Adrenal gland (tissue), 19 donors: ENCODE measurements at places on chromosomes 2 and 18. TPM values are rescaled to one million over a fixed set of nuclear protein-coding genes. Genes with fewer than 3 reads are reported as not detected.

GALNT3 gene
- 3.9 TPM for total RNA-seq

LBX2 gene
- 1.4 TPM for total RNA-seq

RFX8 gene
- total RNA-seq: 0.14 TPM

GCG gene
- not detected for total RNA-seq

FZD7 gene
- total RNA-seq: 3.2 TPM

KCNE4 gene
- total RNA-seq: 0.97 TPM

RAB6C gene
- not detected for total RNA-seq

- H3K27me3 ChIP-seq: no peaks in the 10 kb centered on the region
- no peaks in the 10 kb centered on the region for H3K36me3 ChIP-seq
- no peaks in the 10 kb centered on the region for H3K4me1 ChIP-seq
- H3K27ac ChIP-seq: no peak overlapping the region
Measured at GRCh38 chr2:239162141-239162821, 238.5 kb downstream of the HDAC4 start.

GRCh38 chr18:37309059-37309458 is 256.5 kb downstream of the CELF4 start:
- H3K4me3 ChIP-seq: no peak overlapping the region
- no peaks in the 10 kb centered on the region for H3K4me1 ChIP-seq
- no peak for DNase-seq
- no peaks in the 10 kb centered on the region for H3K36me3 ChIP-seq

GRCh38 chr18:25287106-25287505 is 64.9 kb downstream of the ZNF521 start:
- no peak overlapping the region for H3K27ac ChIP-seq
- H3K4me1 ChIP-seq: peaks cover 9% of the 10 kb centered on the region
- no peak overlapping the region for H3K4me3 ChIP-seq
- H3K36me3 ChIP-seq: no peaks in the 10 kb centered on the region

GRCh38 chr2:118670838-118671237 is 176.6 kb downstream of the EN1 start:
- no peak overlapping the region for H3K4me3 ChIP-seq
- DNase-seq: no peak
- no peaks in the 10 kb centered on the region for H3K27me3 ChIP-seq

DNA sequence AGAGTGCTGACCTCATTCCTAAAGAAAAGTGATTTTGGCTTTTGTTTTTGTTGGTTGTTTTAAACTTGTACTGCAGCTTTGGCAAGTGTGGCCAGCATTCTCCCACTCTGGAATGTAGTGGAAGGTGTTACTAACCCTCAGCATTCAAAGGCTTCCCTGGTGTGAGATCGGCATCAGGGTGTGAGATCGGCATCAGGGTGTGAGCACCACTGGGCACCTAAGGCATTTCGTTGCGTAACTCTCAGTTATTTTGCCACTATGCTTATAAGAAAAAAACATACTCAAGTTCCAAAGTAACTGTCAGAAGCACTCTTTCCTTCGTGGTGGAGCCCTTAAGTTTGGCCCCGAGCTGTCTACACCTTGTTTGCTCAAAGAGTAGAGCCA is 1.7 kb downstream of the CYBRD1 start:
- H3K4me1 ChIP-seq: peaks cover 24% of the 10 kb centered on the region
- no peak for DNase-seq
- H3K27ac ChIP-seq: peak overlapping the region; percentile 95

- no peaks in the 10 kb centered on the region for H3K27me3 ChIP-seq
- H3K4me3 ChIP-seq: no peak overlapping the region
- DNase-seq: no peak
- H3K27ac ChIP-seq: no peak overlapping the region
- no peaks in the 10 kb centered on the region for H3K36me3 ChIP-seq
- H3K4me1 ChIP-seq: peaks cover 10% of the 10 kb centered on the region
Measured at GRCh38 chr18:9594823-9595596, 19.3 kb downstream of the PPP4R1 start.

GRCh38 chr2:201642579-201643215 is 606 bp downstream of the TMEM237 start:
- H3K27me3 ChIP-seq: no peaks in the 10 kb centered on the region
- peak overlapping the region; percentile 81 for H3K27ac ChIP-seq
- peaks cover 10% of the 10 kb centered on the region for H3K36me3 ChIP-seq
- peak overlapping the region; percentile 66 for H3K4me3 ChIP-seq
- DNase-seq: peak; percentile 83

DNA sequence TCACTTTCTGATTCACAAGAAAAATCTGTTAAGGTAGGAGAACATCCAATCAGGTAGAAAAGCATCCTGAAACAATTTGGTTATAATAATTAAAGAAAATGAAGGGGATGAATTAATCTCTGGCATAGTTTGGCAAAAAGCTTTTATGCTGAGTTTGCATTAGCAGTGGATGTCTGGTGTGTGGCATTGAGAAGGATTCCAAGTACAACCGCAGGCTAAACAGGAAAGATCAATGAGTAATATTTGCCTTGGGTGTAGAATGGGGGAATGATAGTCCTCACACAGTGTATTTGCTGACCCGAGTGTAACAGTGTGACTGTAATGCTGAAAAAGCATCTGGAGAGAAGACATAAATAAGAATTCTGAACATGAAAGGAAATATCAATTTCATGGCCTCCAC is 68.3 kb upstream of the SESTD1 start:
- no peak overlapping the region for H3K27ac ChIP-seq
- no peaks in the 10 kb centered on the region for H3K4me1 ChIP-seq
- no peaks in the 10 kb centered on the region for H3K36me3 ChIP-seq
- H3K4me3 ChIP-seq: no peak overlapping the region
- H3K27me3 ChIP-seq: no peaks in the 10 kb centered on the region
- DNase-seq: no peak

DNA sequence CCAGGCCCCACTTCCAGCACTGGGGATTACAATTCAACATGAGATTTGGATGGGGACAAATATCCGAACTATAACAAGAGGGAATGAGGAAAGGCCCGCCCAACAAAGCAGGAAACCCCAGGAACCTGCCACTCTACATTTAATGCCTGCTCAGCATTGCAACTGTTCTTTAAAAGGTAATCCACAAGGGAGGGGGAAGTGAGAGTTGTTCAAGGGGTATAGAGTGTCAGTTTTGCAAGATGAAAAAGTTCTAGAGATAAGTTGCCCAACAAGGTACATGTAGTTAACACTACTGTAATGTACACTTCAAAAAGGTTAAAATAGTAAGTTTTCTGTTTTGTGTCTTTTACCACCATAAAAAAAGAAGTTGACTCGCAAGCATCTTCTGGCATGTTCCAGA is 137.6 kb downstream of the MBD2 start:
- H3K36me3 ChIP-seq: no peaks in the 10 kb centered on the region
- no peak for DNase-seq
- H3K4me3 ChIP-seq: no peak overlapping the region
- H3K27me3 ChIP-seq: no peaks in the 10 kb centered on the region
- no peak overlapping the region for H3K27ac ChIP-seq

DNA sequence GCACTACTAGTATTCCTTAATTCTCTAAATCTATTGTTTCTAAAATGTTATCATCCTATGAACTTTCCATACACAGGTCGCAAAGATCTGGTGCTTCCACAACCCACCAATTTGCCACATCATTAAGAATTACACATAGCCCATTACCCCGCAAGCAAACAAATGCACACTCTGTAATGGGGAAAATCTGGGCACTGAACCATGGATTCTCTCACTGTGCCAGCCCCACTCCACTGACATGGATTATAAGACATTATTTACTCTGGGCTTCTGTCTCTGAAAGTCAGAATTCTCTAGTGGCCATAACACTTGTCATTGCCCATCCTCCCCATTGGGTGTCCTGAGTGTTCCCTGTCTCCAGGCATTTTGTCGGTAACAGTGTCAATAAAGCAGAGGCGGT is 537.1 kb downstream of the EPHA4 start:
- H3K27ac ChIP-seq: no peak overlapping the region
- no peaks in the 10 kb centered on the region for H3K36me3 ChIP-seq
- no peaks in the 10 kb centered on the region for H3K27me3 ChIP-seq
- no peak for DNase-seq

DNA sequence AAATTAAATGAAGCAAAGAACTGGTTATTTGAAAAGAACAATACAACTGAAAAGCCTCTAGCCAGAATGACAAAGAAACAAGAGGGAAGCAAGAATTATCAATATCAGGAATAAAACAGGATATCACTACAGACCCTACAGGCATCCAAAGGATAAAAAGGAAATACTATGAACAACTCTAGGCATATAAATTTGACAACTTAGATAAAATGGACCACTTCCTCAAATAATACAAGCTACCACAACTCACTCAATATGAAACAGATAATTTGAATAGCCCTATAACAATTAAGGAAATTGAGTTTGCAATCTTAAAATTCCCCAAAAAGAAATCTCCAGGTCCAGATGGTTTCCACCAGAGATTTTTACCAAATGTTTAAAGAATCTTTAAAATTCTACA is 19.8 kb downstream of the RPRD1A start:
- peaks cover 14% of the 10 kb centered on the region for H3K4me1 ChIP-seq
- H3K27me3 ChIP-seq: no peaks in the 10 kb centered on the region

- H3K27me3 ChIP-seq: no peaks in the 10 kb centered on the region
- peaks cover 10% of the 10 kb centered on the region for H3K4me1 ChIP-seq
- H3K36me3 ChIP-seq: no peaks in the 10 kb centered on the region
Measured at GRCh38 chr2:20077411-20077940, 26.0 kb upstream of the LAPTM4A start.
